ENCODE measurements at places on chromosomes 13 and 19. TPM values are rescaled to one million over a fixed set of nuclear protein-coding genes. Genes with fewer than 3 reads are reported as not detected.

DNA sequence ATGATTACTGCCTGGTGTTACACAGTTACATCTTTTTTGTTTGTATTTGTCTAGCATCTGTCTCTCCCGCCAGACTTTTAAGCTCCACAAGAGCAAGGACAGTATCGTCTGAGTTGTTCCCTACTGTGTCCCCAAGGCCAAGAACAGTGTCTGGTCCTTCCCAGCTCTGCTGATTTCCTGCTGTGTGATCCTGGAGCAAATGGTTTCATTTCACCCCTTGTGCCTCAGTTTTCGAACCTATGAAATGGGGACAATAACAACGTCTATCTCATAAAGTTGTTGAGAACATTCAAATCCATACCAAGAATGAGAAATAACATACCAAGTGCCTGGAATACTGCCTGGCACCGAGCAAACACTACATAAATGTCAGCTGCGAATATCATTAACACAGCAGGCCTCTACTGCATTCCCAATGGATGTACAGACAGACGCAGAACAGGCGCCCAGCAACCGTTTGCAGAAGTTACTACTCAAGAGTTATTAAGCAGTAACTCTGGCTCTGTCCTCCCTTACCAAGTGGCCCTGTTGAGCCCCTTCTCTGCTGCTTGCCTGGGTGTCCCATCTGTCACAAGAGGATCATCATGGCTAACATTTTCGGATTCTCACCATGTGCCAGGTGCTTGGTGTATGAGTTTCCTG is 11.4 kb downstream of the XRCC1 start:
- DNase-seq, result no peak

DNA sequence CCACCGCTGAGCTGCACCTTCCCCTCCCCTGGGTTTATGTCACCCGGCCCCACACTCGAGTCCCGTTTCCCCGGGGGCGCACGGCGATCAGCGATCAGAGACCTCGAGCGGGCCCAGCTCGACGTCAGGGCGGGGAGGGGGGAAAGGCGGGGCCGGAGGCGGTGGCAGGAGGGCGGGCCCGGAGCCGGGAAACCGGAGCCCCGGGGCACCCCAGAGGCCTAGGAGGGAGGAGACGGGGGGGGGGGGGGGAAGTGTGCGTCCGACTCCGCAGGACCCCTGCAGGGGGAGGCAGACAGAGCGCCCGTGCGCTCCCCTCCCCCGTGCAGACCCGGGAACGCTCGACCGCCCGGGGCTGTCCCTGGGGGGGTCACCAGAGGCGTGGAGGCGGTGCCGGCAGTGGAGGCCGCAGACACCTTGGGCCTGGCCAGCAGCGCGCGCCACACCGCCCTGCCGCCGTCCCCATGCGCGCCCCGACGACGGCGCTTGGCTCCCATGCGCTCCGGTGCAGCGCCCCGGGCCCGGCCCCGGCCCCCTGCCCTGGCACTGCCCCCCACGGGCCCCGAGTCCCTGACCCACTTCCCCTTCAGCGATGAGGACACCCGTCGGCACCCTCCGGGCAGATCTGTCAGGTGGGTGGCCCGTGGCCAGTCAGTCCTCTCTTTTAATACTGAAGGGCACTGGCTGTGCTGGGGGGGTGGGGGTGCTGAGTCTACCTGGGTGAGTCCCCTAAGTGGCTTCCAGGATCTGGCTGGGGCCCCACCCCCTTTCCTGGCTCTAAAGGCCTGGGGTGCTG is 11.8 kb downstream of the PDE4A start:
- DNase-seq, result no peak

DNA sequence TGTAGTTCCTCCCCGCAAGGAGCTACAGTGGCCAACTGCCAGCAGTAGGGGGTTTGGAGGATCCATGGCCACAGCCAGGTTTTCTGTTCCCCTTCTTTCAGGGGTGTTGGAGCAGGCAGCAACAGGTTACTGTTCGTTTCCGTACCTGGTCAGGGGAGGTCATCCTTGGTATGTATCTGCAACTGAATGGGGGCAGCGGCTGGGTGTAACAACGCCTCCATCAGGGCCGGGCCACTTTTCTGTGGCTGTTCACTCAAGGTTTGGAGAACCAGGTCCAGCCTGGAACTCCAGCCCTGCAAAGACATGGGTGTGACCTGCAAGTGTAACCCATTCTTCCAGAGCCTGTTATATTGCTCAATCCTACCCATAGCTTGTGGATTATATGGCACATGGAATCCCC is 732.3 kb upstream of the MIR17HG start:
- DNase-seq, result no peak

DNA sequence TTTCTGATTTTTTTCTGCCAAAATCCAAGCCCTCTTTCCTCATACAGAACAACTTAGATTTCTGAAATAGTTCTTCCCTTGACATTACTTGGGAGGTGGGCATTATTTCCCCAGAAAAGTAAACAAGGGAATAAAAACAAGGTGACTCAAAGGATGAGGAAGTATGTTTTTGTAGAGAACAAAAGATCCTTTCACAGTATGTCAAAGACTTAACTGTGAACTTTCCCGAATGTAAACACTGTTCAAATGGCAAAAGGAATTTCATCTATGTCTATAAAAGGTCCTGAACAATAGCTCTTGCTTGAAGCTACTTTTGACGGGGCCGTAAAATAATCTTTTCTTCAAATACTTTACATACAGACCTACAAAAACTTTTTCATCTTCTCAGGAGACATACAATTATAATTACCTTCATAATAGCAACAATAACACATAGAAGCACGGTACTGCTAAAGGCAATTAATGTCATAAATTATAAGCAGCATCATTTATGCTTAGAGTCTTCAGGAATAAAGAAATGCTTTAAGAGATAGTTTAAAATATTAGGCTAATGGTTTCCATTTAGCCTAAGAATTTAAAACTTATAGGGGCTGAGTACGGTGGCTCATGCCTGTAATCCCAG is 191.1 kb downstream of the RGCC start:
- peak; percentile 84 for DNase-seq

DNA sequence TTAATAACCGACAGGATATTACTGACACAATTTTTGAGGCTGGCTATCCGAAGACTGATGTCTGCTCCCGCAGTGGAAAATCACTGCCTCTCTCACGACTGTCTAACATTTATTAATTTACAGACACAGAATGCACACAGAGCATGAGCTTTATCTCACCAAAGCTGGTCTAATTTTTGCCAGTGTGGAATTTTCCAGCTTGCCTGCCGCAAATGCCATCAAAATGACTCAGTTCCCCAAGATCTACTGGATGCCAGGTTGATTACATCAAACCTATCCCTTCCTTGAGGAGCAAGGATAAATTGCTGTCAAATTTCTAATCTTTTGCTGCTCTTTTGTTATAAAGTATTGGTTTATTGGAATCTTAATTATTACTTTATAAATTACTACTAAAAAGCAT is 1775.1 kb upstream of the PCDH20 start:
- no peak for DNase-seq

GRCh38 chr19:14770944-14771839 is 7.2 kb downstream of the ADGRE2 start:
- no peak for DNase-seq

DNA sequence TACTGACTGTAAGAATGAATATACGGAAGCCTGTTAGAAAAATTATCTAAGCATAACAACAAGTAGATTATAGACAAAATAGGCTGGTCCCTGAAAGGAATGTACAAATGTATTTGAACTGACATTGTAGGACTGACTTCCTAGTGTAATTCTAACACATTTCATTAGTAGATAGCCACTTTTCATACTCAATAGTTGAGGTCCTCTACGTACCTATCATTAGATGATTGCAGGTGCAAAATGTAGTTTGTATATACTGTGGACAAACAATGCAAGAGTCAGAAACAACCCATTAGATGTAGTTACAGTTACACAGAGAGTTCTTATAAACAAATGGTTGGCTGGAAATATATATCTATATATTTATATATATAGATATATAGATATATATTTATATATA is 402.3 kb upstream of the SLITRK6 start:
- no peak for DNase-seq

- DNase-seq, result no peak
These were observed 112.2 kb downstream of the FGF14 start for GRCh38 chr13:102289606-102290005.

DNA sequence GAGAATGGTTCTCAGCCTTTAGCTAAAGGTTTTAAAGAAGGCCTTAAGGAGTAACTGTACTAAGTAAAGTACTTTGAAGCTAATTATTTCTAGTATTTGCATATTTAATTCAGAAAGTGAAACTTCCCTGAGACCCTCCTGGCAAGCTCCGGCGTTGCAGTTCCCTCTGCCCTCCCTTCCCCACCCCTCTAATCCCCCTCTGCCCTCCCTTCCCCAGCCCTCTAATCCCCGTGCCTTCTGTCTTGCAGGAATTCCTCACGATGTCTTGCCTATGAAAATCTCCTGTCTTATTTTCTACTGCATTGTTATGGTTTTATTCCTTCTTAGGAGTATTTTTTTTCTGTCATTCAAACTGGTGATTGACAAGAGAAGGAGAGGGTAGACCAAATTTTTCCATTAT is 236.9 kb downstream of the COL4A1 start:
- no peak for DNase-seq

DNA sequence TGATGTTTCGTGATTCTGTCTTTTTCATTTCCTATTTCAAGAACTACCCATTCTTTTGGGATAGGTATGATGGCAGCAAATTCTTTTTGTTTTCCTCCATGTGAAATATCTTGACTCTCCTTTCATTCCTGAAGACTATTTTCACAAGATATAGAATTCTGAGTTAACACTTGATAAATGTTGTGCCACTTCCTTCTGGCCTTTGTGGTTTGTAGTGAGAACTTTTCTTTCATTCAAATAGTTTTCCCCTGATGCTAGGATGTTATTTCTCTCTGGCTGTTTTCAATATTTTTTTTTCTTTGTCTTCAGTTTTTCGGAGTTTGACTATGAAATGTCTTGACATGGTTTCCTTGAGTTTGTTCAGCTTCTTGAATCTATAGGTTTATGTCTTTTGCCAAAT is 8.3 kb upstream of the TUBGCP3 start:
- DNase-seq, result no peak

GRCh38 chr19:55520691-55521292 is 16.1 kb downstream of the SBK2 start:
- DNase-seq, result no peak

DNA sequence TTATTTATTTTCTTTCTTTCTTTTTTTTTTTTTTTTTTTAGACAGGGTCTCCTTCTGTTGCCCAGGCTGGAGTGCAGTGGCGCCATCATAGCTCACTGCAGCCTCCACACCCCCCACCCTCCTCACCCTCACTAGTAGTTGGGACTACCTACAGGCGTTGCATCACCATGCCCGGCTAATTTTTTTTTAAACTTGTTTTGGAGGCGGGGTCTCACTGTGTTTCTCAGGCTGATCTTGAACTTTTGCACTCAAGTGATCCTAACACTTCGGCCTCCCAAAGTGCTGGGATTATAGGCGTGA is 33.6 kb downstream of the GJA3 start:
- no peak for DNase-seq

- no peak for DNase-seq
These were observed 81.3 kb downstream of the SLC7A1 start for GRCh38 chr13:29513981-29514719.

DNA sequence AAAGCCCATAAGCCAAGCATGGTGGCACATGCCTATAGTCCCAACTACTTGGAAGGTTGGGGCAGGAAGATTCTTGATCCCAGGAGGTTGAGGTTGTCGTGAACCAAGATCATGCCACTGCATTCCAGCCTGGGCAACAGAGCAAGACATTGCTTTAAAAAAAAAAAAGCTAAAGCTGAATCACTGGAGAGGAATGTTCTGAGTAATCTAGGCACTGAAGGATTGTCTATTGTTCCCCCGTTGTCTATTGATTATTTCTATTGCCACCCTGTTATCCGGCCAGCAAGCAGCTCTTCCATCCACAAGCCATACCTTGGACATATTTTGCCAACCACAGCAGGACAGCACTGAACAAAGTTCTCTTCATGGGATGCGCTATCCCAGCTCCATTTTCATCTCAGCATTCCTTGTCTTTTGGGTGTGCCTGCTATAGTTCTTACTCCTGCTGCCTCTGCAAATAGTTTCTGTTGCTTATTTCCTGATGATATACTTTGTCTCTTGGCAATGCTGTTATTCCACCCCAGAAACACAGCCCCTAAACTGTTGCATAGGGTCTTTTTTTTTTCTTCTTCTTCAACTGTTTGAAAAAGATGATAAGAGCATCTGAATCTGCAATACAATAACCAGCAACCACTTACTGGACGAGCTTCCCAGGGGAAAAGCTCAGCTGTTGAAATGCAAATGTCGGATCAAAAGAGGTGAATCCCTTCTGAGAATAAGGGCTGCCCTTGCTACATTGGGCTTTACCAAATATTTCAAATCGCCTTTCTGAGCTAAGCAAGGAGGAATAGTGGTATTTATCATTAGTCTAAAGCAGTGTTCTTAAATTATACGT is 22.2 kb upstream of the SIAH3 start:
- no peak for DNase-seq

- no peak for DNase-seq
These were observed 11.7 kb upstream of the ADGRE5 start for GRCh38 chr19:14369399-14370168.

DNA sequence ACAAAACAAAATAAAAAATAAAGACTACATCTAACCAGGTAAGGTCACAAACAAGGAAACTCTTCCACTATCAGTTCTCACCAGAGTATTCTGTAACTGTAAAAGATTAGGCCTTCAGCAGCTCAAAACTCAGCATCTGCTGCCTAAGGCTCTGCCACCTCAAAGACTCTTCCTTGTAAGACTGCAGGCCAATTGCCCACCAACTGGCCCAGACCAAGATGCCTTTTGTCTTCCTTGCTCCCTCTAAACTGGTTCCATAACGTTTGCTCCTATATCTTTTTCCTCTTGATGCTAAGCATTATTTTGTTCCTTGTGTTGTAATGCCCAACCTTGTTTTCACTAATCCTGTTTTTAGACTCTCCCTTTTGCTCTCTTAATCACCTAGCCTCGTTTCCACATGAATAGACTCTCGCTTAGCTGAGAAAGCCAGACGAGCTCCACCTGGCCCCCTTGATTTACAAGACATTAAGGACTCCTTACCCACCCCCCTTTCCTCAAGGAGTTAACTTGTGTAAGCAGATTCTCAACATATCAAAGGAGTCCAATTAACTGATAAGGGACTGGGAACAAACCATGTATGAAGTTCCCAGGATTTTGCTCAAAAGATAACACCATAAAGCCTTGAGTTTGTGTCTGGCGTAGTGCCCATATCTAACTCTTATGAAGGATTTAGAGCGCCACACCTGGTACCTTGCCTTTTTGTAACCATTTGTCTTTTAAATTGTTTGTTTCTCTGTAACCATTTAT is 1.5 kb downstream of the ZNF814 start:
- no peak for DNase-seq

STOML3 gene
- not detected for total RNA-seq

CD79A gene
- not detected for total RNA-seq

BSG gene
- total RNA-seq, result 352 TPM

PLEKHF1 gene
- 11.3 TPM for total RNA-seq

Measured in pulmonary artery endothelial cell (primary cell).